ENCODE measurements at places on chromosomes 3 and 15. TPM values are rescaled to one million over a fixed set of nuclear protein-coding genes. Genes with fewer than 3 reads are reported as not detected.

The ZBTB47 gene
- 72.8 TPM for total RNA-seq

The ROPN1 gene
- not detected for total RNA-seq

The EBLN2 gene
- total RNA-seq: 3.0 TPM

The TNIK gene
- 1.0 TPM for total RNA-seq

The SLITRK3 gene
- total RNA-seq: not detected

The CFAP91 gene
- total RNA-seq: not detected

The TMEM202 gene
- total RNA-seq: not detected

The FBXO40 gene
- not detected for total RNA-seq

The C3orf18 gene
- total RNA-seq: 36.8 TPM

The POPDC2 gene
- not detected for total RNA-seq

DNA sequence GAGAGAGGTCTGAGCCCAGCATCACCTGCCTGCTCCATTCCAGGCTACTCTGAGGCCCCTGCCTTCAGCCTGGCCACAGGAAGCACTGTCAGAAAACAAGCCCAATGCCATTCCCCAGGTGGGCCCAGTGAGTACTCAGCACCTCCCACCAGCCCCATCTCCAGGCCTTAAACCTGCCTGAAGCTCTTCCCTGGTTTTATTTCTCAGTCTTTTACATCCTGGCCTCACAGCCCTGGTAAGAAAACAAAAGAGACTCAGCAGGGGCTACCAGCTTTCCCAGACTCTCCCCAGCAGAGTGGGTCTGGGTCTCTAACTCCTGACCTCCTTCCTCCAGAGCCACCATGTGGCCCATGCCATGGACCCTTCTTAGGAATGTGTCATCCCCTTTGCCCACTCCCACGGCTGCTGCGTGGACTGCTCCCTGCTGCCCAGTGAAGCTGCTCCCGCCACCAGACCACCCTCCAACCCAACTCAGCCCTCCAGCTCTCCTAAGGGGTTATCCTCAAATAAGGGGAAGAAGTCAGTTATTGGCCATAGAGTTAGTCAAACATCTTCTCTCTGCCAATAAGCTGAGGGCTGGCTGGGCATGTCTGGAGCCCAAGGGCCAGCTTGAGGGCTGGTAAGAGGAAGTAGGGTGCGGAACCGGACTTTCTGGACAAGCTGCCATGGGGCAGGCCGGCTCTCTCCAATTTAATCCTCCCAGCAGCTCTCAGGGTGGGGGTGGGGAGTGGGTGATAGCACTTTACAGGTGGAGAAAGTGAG, 116.7 kb upstream of the LINGO1 start:
- no peak for DNase-seq
- H3K27me3 ChIP-seq: peaks cover 4% of the 10 kb centered on the region
- H3K27ac ChIP-seq: no peak overlapping the region
- no peak overlapping the region for H3K4me3 ChIP-seq
- H3K4me1 ChIP-seq: no peaks in the 10 kb centered on the region
- H3K36me3 ChIP-seq: no peaks in the 10 kb centered on the region

- H3K27ac ChIP-seq: no peak overlapping the region
- H3K27me3 ChIP-seq: no peaks in the 10 kb centered on the region
- H3K4me1 ChIP-seq: no peaks in the 10 kb centered on the region
Measured at GRCh38 chr3:132399054-132399929, 18.0 kb upstream of the DNAJC13 start.

DNA sequence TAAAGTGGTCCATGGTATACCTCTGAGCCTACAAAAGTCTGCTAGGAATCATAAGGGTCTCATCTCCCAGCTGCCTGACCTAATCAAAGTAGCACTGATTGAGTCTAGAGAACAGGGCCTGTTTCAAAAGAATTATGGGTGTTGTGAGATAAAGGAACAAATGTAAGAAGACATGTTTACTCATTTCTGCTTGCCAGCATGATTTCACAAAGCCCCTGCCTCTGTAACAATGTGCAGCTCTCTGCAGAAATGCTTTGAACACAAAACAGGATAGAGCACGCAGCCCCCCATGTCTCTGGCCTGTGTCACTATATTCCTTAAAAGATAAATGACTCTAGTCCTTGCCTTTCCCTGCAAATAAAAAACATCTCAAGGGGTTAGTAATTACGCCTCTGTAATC, 94.7 kb upstream of the IGSF10 start:
- no peaks in the 10 kb centered on the region for H3K36me3 ChIP-seq
- peaks cover 1% of the 10 kb centered on the region for H3K4me1 ChIP-seq
- H3K4me3 ChIP-seq: no peak overlapping the region
- no peaks in the 10 kb centered on the region for H3K27me3 ChIP-seq

DNA sequence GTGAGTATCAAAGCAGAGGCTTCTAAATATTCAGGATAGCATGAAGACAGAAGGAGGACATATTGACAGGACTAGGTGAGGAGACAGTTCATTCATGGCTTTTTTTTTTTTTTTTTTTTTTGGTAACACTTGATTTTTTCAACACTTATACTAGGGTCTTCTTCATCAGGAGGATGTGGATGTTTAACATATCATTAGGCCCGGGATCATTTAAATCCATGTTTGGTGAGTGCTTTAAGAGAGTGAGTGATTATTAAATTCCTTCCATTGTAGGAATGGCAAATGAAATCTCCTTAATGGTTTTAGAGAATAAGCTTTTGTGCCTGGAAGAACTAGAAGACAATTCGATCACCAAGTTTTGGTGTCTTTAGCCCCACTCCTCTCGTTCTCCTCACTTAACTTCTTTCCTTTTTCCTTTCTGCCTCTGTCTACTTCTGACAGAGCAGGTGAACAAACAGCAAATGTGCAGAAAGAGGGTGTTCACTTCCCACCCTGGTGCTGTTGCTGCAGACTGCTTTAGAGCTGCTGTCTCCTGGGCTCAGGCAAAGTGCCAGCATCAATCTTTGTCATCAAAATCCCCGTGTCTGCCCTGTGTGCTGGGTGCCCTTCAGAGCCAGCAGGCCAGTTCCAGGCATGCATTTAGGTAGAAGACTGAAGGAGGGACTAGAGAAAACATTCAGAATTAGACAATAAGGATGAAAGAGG, 35.6 kb upstream of the RAB11A start:
- no peak for DNase-seq
- no peaks in the 10 kb centered on the region for H3K36me3 ChIP-seq
- peaks cover 12% of the 10 kb centered on the region for H3K4me1 ChIP-seq
- peak overlapping the region; percentile 77 for H3K27ac ChIP-seq

DNA sequence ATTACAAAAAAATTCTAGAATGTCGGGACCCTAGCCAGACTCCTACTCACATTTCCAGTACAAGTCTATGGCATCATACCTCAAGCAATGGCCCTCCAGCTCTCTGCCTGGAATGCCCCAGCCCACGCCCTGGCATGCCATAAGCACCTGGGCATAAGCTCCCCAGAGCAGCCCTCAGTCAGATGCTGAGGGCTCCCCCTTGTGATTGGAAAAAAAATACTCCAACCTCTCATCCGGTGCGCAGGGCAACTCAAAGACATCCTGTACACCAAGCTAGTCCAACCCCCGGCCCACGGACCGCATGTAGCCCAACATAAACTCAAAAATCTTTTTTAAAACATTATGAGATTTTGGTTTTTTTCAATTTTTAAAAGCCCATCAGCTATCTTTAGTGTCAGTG, 115.4 kb downstream of the NEK10 start:
- no peak overlapping the region for H3K4me3 ChIP-seq
- H3K27me3 ChIP-seq: no peaks in the 10 kb centered on the region
- H3K27ac ChIP-seq: no peak overlapping the region
- no peaks in the 10 kb centered on the region for H3K4me1 ChIP-seq
- peaks cover 10% of the 10 kb centered on the region for H3K36me3 ChIP-seq

GRCh38 chr3:59839810-59840515, 790.1 kb upstream of the CFAP20DC start:
- H3K36me3 ChIP-seq: no peaks in the 10 kb centered on the region
- H3K27ac ChIP-seq: no peak overlapping the region
- no peak overlapping the region for H3K4me3 ChIP-seq
- H3K4me1 ChIP-seq: 0 out of 2 replicates have a peak, but pooled peaks cover 10% of the 10 kb centered on the region

GRCh38 chr15:47870300-47870955, 153.1 kb downstream of the SEMA6D start:
- no peaks in the 10 kb centered on the region for H3K4me1 ChIP-seq
- no peaks in the 10 kb centered on the region for H3K36me3 ChIP-seq
- H3K27me3 ChIP-seq: no peaks in the 10 kb centered on the region
- DNase-seq: no peak
- H3K27ac ChIP-seq: no peak overlapping the region

DNA sequence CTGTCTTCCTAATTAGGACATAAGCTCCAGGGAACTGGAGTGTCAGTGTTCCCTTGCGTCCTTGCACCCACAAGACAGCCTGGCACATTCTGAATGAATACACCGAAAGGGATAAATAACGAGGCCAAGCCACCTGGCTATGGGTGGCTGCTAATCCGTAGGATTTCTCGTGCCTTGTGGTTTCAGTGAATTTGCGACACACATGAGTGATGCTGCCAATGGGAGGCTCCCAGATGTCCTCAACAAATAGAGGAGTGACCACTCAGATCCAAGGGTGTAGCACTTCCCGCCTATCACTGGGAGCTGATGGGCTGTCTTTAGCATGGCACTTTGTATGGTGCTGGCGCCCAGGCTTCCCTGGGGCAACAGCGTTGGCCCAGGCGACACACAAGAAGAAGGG, 43.4 kb downstream of the APBA2 start:
- no peak for DNase-seq
- H3K27me3 ChIP-seq: no peaks in the 10 kb centered on the region
- no peak overlapping the region for H3K4me3 ChIP-seq

- H3K27ac ChIP-seq: no peak overlapping the region
- peaks cover 14% of the 10 kb centered on the region for H3K27me3 ChIP-seq
- no peak for DNase-seq
- no peaks in the 10 kb centered on the region for H3K4me1 ChIP-seq
Measured at GRCh38 chr3:187484547-187485295, 116.5 kb downstream of the RTP4 start.

DNA sequence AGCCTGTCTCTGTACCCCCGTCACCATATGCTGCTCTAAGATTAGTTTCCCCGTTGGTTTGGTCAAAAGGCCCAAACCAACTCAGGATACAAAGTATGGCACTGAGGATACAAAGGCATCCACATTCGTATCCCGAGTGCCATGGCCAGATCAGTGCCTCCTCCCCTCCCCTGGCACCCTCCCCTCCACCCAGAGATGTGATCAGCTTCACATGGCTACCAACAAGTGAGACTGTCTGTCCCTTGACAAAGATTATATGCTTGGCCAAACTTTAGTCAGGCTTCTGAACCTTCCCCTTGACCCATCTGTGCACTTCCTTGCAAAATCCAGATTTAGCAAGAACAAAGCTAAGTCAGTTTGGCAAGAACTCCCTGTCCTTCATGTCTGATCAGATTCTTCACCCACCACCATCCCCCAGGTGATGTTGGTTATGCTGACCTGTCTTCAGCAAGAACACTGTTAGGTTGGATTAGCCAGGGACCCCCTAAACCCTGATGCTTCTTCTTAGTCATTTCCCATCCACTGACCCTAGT, 61.7 kb downstream of the KLF15 start:
- no peaks in the 10 kb centered on the region for H3K4me1 ChIP-seq
- H3K27me3 ChIP-seq: no peaks in the 10 kb centered on the region
- no peak overlapping the region for H3K27ac ChIP-seq

- DNase-seq: no peak
- H3K36me3 ChIP-seq: no peaks in the 10 kb centered on the region
- H3K27me3 ChIP-seq: no peaks in the 10 kb centered on the region
- H3K27ac ChIP-seq: no peak overlapping the region
- peaks cover 1% of the 10 kb centered on the region for H3K4me1 ChIP-seq
Measured at GRCh38 chr3:157265931-157266330, 106.0 kb upstream of the CCNL1 start.

- no peak overlapping the region for H3K4me3 ChIP-seq
- peak; percentile 59 for DNase-seq
- 0 out of 2 replicates have a peak overlapping the region, but pooled peaks have one; percentile 11 for H3K27ac ChIP-seq
Measured at GRCh38 chr3:150890295-150890694, 14.9 kb downstream of the MINDY4B start.

DNA sequence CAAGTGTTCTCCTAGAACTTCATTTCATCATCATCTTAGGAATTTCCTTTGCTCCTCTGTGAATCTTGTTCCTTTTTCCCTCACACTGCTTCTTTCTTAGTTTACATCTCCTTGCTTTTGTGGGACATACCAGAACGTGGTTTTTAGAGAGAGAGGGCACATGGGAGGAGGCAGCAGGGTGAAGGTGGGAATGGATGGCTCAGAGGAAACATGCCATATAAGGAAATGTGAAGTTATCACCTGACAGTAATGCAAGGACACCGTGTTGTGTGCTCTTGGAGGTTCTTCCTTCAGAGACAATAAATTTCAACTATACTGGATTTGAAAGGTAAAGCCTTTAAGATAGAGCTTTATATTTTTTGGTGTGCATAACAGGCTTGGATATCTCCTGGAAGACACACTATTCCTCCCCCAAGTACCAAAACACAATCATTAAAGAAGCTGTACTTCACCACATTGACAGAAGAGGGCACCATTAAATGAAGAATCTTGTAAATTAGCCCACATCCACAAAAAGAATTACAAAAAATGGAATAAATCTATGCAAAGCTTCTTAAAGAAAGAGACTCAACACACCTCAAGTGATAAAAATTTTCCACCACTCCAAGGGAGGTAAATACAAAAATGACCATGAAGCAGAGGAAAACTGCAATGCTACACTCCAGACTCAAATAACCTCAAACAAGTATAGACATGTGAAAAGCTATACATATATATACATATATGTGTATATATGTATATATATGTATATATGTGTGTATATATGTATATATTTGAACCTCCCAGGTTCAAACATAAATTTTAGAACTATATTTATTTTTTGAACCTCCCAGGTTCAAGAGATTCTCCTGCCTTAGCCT, 26.1 kb downstream of the RPL39L start:
- H3K27ac ChIP-seq: no peak overlapping the region
- no peaks in the 10 kb centered on the region for H3K27me3 ChIP-seq
- H3K4me1 ChIP-seq: no peaks in the 10 kb centered on the region
- no peaks in the 10 kb centered on the region for H3K36me3 ChIP-seq
- peak; percentile 48 for DNase-seq

DNA sequence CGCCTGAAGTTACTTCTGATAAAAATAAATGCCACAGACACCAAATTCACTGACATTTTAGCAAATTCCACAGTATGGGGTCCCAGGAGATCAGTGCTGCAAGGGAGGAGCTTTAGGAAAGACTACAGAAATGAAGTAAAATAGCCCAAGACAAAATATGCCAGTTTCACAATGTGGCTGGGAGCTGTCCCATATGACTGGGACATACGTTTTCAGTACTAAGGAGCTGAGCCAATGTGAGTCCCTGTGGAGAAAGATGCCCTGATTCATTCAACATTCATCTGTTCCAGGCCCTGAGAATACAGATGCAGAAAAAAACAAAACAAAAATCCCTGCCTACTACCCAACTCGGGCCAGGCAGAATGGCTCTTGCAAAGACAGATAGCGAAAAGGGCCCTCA, 63.4 kb upstream of the FAM174B start:
- DNase-seq: peak; percentile 69
- H3K4me1 ChIP-seq: no peaks in the 10 kb centered on the region
- H3K27ac ChIP-seq: no peak overlapping the region
- H3K27me3 ChIP-seq: no peaks in the 10 kb centered on the region
- H3K4me3 ChIP-seq: no peak overlapping the region

GRCh38 chr15:40843885-40844695, at the start of gene SPINT1:
Gene SPINT1, plus strand, starts transcription at chr15:40844048. Its CDS starts 507 bp downstream, at chr15:40844555.
- H3K4me1 ChIP-seq: no peaks in the 10 kb centered on the region
- no peaks in the 10 kb centered on the region for H3K36me3 ChIP-seq
- peaks cover 13% of the 10 kb centered on the region for H3K27me3 ChIP-seq
- H3K4me3 ChIP-seq: peak within 1 kb of the TSS; percentile 43
- H3K27ac ChIP-seq: no peak within 1 kb of the TSS

- no peak overlapping the region for H3K4me3 ChIP-seq
- no peaks in the 10 kb centered on the region for H3K36me3 ChIP-seq
- no peak overlapping the region for H3K27ac ChIP-seq
- peak; percentile 34 for DNase-seq
- H3K4me1 ChIP-seq: peaks cover 12% of the 10 kb centered on the region
Measured at GRCh38 chr3:31232055-31233025, 300.4 kb upstream of the STT3B start.

Data from GM23248 (cell line).